Activated naive CD4-positive, alpha-beta T cell (primary cell): ENCODE measurements at places on chromosomes 2 and 18.

GRCh38 chr2:178241844-178242551 lies 47.7 kb downstream of the OSBPL6 start:
- no peak for DNase-seq

GRCh38 chr2:114248648-114249047 lies 193.8 kb upstream of the DPP10 start:
- DNase-seq: no peak

DNA sequence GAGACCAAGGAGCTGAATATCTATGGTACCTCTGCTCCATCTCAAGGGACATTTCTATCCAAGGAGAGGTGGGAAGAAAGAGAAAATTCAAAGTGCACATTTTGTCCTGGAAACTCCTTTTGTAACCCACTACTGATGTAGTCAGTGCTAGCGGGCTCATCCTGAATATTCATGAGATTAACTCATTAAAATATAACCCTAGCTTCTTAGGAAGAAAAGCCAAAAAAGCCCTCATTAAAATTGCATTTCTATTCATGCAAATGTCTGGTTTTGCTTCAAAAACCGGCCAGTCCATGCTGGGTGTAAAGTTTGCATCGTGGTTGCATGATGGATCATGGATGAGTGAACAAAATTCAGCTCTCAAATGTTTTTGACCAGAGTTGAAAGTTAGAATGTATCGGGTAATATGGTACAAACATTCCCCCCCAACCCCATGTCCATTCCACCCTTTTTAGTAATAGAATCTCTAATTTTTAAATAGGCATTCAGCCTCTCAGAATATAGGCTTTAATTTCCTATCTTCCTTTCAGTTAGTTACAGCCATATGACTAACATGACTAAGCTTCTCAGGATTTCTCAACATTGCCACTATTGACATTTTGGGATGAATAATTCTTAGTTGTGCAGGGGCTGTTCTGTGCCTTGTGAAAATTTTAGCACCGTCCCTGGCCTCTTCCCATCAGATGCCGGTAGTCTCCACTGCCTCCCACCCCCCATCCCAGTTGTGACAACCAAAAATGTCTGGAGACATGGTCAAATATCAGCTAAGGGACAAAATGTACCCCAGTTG lies 104.2 kb upstream of the RND3 start:
- no peak for DNase-seq

GRCh38 chr2:165895974-165896373 lies 57.6 kb downstream of the TTC21B start:
- no peak for DNase-seq

GRCh38 chr2:207974216-207974605 lies 51.1 kb downstream of the PLEKHM3 start:
- DNase-seq: no peak

DNA sequence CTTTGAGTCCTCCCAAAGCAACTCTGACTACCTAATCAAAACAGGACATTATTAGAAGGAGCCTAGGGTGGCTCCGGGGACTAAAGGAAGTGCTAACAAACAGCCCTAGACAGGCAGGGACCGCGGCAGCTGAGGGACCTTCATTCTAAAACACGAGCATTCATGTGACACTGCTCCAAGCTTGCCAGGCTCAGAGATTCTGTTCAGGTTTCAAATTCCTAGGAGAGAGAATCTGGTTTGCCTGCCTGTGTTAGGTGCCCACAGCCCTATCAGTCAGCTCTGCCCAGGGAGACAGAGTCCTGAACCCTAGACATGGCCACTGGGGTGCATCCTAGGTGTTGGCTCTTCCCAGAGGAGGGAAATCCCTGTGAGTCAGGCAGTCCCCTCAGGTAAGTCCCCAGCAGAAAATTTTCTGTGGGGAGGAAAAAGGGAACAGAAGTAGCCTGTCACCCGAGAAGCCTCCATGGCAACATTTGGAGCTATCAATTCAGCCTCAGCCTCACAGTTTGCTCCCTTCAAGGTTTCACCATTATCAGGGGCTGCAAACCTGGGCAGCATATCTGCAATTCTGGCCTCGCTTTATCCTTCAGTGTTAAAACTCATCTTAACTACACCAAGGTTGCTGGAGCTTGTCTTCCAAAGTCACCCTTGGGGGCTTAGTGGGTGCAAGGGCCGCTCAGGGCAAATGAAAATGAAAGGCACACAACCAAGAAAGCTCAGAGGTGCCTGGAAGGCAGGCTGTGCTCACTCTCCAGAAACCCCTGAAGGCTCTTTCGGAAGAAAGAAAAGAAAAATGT lies 28.6 kb downstream of the PCBP1 start:
- DNase-seq: no peak

DNA sequence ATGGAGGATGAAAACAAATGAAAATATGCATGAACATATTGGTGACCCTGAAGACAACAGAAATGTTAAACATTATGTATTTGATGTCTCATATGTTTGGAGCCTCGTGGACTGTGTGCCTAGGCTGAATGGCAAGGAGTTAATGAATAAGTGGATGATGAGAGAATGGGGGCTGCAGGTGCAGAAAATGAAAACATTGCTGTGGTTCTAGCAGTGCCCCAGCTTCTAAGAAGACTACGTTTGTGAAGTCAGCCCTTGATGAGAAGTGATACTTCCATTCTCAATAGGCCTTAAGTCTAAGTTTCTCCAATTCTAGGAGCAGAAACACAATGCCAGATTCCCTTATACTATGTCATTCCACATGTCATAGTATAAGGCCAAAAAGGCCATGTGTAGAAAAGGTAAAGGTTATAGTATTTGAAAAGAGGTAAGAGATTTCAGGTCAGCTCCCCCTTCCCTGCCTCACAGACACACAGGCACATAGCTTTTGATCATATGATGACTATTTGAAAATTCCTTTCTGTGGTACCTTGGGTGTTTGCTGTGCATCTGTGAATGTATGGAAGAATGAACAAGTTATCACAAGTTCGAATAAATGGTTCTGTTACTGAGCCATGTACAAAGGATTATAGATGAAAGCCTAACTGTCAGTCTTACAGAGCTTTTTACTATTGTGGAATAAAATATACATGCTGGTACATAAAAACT lies 280.8 kb downstream of the SETBP1 start:
- no peak for DNase-seq

DNA sequence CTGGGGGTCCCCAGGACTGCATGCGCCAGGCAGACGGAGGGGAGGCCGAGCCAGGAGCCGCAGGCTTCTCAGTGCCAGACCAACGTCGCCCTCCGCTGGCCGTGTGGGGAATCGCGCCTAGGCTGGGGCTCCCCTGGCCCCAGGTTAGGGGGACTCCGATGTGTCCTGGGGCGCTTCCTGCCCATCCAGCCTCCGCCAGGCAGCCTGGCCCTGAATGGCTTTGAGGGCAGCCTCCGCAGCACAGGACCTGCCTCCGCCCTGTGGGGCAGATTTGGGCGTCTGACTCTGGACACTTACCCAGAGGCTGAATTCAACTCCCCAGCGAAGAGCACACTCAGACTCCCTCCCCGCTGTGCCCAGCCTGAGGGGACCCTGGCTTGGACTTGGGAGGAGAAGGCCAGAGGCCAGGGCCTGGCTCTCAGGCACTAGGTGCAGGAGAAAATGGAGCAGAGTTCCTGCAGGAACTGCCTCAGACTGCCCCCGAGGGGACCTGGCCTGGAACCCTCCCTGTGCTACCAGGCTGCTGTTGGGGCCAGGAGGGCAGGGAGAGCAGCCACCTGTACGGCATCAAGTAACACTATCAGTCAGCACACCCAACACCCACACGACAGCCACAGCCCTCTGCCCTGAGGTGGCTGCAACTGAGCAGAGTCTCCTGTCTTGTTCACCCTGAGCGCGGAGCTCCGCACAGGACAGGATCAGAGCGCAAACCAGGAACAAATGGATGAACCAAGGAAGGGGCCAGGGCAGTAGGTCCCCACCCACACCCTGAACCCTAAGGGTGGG lies 597 bp upstream of the TEKT4 start:
- no peak for DNase-seq

DNA sequence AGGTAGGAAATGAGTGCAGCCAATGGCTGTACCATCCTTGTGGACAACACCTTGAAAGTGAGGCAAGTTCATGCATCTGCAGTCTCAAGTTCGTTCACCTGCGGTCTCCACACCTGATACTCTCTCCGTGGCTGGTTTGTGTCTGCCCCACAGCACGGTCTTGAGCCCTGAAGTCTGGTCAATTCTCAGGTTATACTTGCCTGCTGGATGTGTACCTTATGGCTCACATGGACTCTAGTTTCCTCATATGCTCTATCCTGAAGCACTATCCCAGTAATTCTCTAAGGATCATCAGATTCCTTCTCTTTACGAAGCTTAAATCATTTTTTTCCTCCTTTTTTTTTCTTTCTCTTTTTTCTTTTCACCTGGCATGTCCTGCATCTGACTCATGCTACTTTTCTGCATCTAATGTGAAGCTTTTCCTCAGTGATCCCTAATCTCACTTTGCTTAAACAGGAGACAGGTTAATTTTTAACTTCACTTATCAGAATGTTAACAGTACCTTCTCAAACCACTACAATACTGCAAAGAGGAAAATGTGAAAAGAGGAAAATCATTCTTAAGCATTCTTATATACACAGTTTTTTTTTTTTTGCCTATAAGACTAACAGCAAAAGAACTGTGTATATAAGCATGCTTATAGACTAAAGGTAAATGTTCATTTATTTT lies 511.2 kb downstream of the SOX11 start:
- DNase-seq: no peak

DNA sequence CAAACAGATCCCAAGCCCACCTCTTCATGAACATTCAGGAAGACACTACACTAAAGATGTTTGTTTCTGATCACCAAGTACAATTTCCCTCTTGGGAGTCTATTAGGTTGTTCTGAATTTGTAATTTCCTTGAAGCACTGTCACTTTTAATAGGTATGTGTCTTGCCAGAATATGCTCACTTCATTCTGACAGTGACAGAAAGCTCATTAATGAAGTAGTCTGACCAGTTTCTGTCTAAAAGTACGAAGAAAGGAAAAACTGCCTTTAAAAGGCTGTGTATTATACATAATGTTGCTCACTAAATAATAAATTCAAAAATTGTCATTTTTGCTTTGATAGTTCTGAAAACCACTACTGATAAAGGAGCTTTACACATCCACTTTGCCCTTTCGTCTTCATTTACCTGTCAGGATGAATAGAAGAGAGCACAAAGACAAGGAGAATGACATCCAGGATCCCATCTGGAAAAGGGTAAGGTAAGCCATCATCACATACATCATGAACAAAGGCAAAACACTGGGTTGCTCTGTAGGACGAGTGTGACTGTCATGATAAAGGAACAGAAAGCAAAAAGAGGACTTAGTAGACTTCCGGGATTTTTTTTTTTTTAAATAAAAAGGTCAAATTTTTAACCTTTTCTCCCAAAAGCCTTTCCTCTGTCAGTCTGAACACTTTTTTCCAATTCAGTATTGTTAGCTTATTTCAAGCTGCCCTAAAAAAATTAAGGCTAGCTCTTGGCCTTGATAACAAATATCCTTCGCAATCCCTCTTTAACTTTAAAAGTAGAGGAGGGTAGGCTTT lies 103.4 kb downstream of the METTL8 start:
- no peak for DNase-seq

DNA sequence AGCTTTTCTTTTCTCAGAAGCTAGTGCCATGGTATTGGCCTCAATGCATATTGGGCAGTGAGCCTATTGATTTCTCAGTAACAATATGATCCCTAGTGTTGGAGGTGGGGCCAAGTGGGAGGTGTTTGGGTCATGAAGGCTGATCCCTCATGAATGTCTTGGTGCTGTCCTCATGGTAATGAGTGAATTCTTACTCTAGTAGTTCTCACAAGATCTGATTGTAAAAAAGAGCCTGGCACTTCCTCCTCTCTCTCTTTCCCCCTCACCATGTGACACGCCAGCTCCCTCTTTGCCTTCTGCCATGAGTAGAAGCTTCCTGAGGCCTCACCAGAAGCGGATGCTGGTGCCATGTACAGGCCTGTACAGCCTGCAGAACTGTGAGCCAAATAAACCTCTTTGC lies 12.8 kb upstream of the TBC1D8 start:
- DNase-seq: no peak

GRCh38 chr18:79625924-79626561 lies 53.6 kb upstream of the CTDP1 start:
- DNase-seq: no peak

- DNase-seq: no peak
These were observed 141.9 kb upstream of the DLX2 start for GRCh38 chr2:172244419-172245130.

GRCh38 chr2:28361991-28362710 lies 30.5 kb upstream of the FOSL2 start:
- no peak for DNase-seq

DNA sequence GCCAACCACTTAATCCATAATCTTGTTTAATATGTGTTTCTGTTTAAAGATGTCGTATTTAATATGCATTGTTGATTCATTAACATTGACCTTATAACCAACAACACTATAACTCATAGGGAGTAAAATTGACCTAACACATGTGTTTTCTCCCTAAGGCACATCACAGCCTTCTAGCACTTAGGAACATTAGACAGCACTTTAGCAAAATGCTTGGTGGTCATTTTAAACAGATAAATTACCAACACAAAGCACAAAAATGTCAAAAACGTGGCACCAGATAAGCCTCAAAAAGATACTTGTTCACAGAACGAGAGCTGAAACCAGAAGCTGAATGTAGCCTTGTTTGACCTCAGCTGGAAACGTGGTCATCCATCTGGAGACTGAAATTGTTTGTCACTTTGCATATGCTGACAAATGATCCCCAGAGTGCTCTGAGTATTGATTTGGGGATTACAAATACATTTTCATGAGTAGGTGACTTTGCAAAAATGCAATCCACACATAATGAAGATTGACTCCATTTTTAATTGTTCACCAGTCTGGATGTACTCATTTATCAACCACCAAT lies 139.2 kb downstream of the CCDC102B start:
- DNase-seq: no peak

- no peak for DNase-seq
These were observed 193.9 kb downstream of the BCL11A start for GRCh38 chr2:60359569-60359968.

GRCh38 chr2:178404368-178404767 lies 46.6 kb downstream of the PRKRA start:
- DNase-seq: no peak

DNA sequence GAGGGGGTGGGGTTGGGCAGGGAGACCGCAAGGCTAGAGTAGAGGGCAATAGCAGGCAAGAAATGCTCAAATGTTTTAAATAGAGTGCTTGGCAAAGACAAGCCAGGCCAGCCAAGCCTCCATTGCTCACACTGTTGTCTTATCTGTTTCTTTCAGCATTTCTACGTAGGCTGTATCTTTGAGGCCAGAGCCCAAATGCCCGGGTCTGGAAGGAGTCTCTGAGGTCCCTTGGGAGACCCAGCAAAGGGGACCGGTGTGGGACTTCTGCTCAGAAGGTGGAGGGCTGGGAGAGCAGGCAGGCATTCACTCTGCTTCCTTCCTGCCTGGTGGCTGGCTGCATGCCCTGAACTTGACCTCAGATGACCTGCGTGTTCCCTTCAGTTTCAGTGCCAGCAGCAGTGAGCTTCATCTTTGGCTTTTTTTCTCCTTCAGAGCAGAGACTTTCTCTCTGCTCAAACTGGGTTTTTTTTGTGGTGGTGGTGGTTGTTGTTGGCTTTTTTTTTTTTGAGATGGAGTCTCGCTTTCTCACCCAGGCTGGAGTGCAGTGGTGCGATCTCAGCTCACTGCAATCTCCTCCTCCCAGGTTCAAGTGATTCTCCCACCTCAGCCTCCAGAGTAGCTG lies 13.7 kb upstream of the TET3 start:
- no peak for DNase-seq
